Mucosa of gallbladder (tissue), 1 donor: ENCODE measurements at places on chromosomes 7 and 10.

GRCh38 chr10:18278181-18278580, 138.0 kb downstream of the CACNB2 start:
- DNase-seq, result no peak

DNA sequence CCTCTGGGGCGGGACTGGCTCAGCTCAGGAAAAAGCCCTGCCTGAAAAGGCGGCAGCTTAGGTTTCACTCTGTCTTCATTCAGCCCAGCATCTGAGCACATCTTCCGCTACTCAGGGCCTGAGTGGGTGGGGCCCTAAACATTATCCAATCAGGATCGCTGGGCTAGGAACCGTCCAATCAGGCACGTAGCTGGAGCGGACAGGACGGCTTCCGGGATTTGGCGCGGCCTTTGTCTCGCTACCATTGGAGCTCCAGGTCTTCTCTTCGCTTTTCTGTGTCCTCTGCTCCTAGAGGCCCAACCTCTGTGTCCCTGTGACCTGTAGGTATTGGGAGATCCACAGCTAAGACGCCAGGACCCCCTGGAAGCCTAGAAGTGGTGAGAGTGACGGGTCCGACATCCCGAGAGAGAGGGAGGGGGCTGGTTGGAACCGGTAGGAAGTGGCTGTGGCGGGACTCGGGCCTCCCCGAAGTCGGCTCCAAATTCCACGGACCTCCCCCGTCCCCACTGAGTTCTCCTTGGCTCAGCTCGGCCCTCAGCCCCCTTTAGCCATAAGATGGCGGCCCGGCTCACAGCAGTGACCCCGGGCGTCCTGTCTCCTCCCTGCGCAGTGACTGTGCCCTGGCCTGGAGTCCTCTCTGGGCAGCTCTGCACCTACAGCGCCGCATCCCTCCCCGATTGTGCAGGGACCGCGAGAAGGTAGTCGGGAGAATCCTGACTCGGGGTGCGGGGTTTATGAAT, 99.1 kb downstream of the ZNF680 start:
- peak; percentile 72 for DNase-seq

- DNase-seq, result peak; percentile 33
Measured at GRCh38 chr7:67692425-67692824, 695.8 kb downstream of the TYW1 start.

DNA sequence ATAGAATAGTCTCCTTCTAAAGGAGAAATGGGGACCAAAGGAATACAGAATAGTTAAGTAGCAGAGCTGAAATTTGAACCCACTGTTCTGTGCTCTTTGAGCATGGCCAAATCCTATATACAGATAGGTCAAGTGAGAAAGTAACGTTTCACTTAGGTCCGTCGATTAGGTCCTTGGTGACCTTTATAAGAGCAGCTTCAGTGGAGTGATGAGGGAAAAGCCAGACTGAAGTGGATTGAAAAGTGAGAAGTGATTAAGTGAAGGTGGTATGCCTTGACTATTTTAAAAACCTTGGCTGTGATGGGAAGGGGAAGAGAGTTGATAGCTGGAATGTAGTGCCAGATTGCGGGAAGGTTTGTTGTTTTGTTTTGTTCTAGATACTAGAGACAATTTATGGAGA, 10.6 kb upstream of the LSMEM1 start:
- no peak for DNase-seq

DNA sequence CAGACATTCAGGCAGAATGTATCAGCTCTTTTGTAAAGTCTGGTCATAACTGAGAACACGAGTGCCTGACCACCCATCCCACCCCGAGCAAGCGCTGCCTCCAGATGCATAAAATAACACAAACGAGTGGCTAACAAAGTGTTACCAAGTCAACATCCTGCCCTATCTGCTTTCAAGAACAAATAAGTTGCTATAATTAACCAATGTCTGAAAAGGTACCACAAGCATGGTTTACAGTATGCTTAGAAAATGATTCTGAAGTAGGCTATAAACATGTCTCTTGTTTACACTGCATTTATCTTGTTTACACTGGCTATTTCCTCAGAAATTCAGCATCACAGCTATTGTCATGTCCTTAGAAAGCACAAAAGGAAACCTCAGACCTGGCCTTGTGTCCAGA, 49.5 kb downstream of the PIK3AP1 start:
- DNase-seq, result no peak

- DNase-seq, result no peak
Measured at GRCh38 chr10:132908621-132909295, 33.6 kb downstream of the CFAP46 start.

DNA sequence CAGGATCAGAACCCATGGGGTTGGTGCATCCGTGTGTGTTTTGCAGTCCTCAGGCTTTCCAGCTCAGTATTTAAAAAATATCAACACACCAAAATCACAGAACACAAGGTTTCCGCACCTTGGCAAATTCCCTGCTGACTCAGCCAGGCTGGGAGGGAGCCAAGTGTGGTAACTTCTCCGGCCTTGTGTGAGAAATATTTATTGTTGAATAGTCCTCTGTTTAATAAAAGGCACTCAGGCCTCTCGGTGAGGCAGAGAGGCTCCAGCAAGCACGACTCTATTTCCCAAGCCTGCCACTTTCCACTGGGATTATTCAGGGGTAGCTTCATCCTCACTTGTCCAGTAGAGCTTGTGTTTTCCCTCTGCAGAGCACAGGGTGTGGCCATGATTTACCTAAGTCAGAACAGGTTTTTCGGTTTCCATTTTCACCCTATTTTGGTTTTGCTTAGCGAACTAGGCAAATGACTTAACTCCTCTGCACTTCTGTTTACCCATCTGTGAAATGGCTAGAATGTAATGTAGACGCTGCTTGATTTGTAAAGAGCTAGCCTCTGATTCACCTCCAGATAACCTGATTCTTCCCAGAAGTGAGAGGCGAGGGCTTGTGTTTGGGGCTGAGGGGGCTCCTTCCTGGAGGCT, 13.0 kb upstream of the CHST15 start:
- DNase-seq, result peak; percentile 77
